NCI-H1105 (cell line): ENCODE measurements at places on chromosomes 6 and 20.

DNA sequence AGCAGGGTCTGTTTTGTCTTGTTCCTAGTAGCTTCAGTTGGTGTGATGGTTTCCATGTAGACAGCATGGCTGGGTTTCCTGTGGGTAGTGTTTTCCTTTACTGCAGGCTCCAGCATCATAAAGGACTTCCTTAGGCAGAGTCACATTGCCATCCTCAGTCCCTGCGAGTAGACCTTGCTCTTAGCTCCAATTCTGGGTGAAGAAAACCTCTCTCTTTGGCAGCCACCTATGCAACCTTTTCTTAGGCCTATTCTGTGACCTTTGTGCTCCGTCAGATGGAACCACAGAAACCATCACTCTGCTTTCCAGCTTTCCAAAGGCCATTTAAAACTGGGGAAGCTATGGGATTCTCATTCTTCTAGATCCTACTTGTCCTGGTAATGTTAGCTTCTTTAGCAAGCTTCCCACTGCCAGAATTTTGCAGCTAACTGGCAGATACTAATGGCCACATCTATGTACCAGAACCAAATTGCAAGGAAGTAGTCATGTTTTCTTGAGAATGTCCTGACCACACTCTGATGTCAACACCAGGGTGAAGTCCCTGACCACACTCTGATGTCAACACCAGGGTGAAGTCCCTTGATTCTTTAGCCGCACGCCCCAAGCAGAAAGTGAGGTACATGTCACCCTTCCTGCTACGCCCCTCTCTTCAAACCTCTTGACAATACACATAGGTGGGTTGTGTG lies 646.6 kb upstream of the HS3ST5 start:
- no peak for DNase-seq

- DNase-seq: no peak
Observed at GRCh38 chr20:23140991-23141390, 54.9 kb upstream of the CD93 start.

GRCh38 chr6:106939208-106939607 lies 35.3 kb downstream of the CD24 start:
- peak; percentile 85 for DNase-seq

DNA sequence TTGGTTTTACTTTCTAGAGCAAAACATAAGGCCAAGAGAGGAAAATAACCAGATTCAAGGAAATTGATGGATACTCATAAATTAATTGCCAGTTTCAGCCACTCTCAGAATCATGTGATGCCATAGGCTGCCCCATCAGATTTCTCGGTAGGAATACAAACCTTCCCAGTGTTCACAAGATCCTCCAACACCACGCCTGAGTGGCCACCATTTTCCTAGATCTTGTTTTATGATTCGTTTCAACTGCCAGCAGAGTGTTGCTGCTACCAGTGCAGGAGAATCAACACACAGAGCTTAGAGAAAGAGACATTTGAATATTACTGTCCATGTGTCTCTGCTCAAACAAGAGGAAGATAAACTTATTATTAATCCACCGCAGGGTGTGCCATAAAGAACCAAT lies 434.2 kb upstream of the CDH4 start:
- no peak for DNase-seq

DNA sequence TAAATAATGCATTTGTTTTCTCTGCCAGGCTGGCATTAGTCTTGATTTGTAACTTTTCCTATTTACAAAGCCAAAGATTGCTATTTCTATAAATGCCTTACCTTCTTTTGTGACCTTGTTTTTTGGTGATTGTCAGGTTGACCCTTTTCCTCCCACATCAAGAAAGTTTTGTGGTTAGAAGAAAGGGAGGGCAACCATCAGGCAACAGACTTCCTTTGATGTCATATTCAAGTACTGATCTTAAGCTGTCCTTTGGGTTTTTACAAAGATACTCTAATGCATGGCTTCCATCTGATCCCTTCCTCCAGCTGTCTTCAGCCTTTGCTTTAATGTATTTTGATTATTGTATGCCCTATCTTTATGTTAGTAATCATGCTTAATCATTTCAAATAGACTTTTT lies 23.9 kb downstream of the RNF217 start:
- no peak for DNase-seq

DNA sequence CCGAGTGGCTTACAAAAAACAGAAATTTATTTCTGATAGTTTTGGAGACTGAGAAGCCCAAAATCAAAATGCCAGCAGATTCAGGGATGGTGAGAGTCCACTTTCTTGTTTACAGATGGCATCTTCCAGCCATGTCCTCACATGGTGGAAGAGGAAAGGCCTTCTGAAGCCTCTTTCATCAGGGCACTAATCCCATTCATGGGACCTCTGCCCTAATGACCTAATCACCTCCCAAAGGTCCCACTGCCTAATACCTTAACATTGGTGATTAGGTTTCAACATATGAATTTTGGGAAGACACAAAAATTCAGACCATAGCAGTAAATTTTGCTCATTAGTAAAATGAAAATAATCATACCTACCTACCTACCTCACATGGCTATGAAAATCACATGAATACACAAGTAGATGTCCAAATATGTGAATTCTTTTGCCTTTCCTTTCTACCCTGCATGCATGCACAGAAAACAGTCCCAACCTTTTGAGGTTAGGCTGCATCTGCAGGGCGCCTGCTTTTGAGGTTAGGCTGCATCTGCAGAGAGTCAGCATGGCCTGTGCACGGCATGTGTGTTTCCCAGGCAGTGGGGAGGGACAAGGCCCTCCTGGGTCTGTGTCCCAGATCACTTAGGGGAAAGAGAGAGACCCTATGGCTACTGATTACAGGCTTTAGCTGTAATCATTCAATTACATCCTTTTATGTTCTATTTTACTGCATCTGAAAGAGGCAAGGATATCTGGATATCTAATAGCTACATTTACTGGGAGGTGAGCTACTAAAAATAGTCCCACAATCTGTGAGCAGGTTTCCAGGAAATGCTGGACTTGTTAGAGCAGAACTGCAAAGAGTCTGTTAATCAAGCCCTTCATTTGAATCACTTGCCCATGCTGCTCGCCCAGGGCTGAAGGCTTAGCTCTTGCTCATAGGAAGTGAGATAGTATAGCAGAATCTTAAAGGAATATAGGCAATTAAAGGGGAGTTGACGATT lies 497.7 kb upstream of the MARCKS start:
- DNase-seq: no peak

- no peak for DNase-seq
Observed at GRCh38 chr6:129153257-129153656, 270.3 kb downstream of the LAMA2 start.

DNA sequence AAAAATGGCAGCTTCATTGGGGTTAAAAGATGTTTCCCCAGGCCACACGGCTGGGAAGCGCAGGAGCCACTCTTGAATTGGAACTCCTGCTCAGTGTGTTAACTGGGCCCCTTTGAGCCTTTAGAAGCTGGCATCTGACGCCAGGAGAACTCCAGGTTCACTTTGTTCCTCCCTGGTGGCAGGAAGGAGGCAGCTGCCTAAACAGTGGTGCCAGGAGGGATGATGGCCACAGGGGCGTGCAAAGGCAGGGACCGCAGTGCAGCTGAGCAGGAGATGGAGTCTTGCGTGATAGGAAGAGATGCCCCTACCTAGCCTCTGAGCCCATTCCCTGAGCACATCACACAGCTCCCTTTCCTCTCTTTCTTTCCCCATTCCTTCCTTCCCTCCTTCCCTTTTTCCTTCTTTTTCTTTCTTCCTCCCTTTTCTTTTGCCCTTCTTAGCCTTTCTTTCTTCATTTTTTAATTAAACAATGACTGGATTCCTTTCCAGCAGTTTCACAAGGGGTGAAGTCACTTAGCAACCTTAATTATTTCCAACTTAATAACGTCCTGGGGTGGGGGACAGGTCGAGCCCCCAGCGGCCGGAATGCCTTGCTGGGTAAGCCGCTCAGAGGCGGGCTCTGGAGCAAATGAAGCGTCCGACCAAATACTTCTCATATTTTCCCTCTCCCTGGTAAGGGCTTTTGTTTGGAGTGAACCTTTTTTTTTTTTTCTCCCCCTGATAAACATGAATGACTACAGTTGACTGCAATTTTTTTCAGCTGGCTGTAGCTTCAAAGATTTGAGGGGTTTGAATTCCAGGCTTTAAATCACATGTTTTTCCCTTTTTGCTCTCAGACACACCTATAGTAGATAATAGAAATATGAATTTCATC lies 20.8 kb upstream of the BMP7 start:
- no peak for DNase-seq

DNA sequence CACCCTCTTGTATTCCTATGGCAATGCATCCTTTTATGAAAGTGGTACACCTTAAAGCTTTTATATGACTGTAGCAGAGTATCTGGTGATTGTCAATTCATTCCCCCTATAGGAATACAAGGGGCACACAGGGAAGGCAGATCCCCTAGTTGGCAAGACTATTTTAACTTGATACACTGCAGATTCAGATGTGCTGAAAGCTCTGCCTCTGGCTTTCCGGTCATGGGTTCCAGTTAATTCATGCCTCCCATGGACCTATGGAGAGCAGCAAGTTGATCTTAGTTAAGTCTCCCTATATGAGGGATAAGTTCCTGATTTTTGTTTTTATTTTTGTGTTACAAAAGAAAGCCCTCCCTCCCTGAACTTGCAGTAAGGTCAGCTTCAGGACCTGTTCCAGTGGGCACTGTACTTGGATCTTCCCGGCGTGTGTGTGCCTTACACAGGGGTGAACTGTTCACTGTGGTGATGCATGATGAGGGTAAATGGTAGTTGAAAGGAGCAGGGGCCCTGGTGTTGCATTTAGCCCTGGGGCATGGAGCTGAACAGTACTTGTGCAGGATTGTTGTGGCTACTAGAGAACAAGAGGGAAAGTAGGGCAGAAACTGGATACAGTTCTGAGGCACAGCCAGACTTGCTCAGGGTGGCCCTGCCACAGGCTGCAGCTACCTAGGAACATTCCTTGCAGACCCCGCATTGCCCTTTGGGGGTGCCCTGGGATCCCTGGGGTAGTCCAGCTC lies 292.1 kb downstream of the ESR1 start:
- DNase-seq: no peak

- no peak for DNase-seq
Observed at GRCh38 chr6:144305567-144305966, 20.4 kb downstream of the UTRN start.

- no peak for DNase-seq
Observed at GRCh38 chr6:138555421-138555988, 56.2 kb upstream of the NHSL1 start.

GRCh38 chr20:61811166-61811565 lies 254.5 kb downstream of the TAF4 start:
- DNase-seq: no peak

- no peak for DNase-seq
Observed at GRCh38 chr6:72940265-72940664, 285.0 kb downstream of the KHDC1L start.

- no peak for DNase-seq
Observed at GRCh38 chr20:48552550-48552949, 275.2 kb downstream of the PREX1 start.

DNA sequence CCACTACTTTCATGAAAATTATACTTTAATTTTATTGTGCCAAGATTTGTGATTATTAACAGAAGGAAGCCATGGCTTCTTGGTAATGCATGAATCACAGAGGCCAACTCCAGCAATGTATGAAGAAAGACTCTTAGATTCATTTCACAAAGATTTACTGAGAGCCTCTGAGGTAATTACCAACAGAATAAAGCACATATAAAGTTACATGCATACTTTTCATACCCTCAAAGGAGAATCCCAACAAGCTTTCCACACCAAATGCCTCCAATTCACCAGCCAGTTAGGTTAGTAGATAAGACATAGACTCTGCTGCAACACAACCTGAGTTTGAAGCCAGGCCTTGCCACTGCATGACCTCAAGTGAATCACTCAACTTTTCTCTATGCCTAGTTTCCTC lies 41.9 kb downstream of the HBS1L start:
- DNase-seq: no peak

- DNase-seq: no peak
Observed at GRCh38 chr6:44201200-44201599, 15.5 kb upstream of the MYMX start.

GRCh38 chr6:80543598-80544222 lies 437.2 kb downstream of the BCKDHB start:
- DNase-seq: no peak

DNA sequence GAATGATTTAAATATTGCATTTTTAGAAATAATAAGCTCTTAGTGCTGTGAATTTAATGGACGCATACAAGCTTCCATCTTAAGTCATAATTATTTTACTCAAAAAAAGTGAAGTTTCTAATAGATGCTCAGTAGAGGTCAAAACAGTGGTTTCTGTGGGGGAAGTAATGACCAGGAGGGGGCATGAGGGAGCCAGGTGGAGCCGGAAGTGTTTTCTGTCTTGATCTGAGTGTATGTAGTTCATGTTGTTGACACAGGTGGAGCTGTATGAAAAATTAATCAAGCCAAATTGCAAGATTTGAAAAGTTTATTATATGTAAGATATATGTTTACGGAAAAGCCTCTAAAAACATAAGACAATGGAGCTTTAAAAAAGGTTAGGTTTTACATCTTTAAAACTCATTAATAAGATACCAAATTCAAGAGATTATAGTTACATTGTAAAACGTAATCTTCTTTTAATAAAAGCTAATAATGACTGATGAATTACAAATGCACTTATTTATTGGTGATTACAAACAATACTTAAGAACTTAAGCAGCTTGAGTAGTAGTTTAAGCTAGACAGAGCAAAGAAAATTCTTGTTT lies 68.0 kb downstream of the PLAGL1 start:
- peak; percentile 40 for DNase-seq
